ENCODE measurements at places on chromosomes 1 and 21. TPM values are rescaled to one million over a fixed set of nuclear protein-coding genes. Genes with fewer than 3 reads are reported as not detected.

DNA sequence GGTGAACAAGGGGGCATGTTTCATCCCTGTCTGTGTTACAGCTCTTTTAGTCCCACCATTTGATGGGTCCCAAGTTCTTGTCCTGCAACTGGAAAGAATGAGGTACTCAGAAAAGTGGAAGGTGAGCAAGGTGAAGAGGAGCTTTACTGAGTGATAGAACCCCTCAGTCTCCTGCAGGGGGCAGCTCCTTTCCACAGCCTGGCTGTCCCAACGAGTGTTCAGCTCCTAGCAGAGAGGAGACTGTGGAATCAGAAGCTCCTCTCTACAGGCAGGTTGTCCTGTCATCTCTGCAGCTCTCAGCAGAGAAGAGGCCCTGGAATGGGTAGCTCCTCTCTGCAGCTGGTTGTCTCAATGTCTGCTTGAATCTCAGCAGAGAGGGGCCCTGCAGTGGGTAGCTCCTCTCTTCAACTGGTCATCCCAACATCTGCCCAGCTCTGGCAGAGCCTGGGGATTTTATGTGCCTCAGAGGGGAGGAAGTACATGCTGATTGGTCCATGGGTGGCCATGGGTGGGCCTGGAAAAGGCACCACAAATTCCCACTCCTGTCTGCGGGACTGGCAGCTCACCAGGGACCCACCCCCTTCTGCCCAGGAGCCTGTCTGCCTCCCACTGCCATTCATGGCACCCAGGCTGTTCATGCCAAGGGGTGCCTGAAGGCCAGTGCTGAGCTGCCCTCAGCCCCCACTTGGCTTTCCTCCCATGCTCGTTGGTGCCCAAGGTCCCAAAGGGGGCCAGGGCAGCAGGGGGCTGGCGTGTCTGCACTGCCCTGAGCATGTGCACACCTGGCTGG lies 25.7 kb downstream of the LDLRAD1 start:
- no peaks in the 10 kb centered on the region for H3K36me3 ChIP-seq
- no peak overlapping the region for H3K27ac ChIP-seq
- H3K4me3 ChIP-seq, result no peak overlapping the region

- no peaks in the 10 kb centered on the region for H3K27me3 ChIP-seq
- H3K27ac ChIP-seq, result no peak overlapping the region
- H3K4me3 ChIP-seq, result no peak overlapping the region
- no peak for DNase-seq
- no peaks in the 10 kb centered on the region for H3K36me3 ChIP-seq
These were observed 70.6 kb upstream of the ZBTB18 start for GRCh38 chr1:243980471-243980870.

GRCh38 chr1:209809611-209810010 lies 3.7 kb upstream of the IRF6 start:
- no peak overlapping the region for H3K27ac ChIP-seq
- no peaks in the 10 kb centered on the region for H3K36me3 ChIP-seq
- DNase-seq, result no peak
- no peaks in the 10 kb centered on the region for H3K4me1 ChIP-seq
- no peak overlapping the region for H3K4me3 ChIP-seq

DNA sequence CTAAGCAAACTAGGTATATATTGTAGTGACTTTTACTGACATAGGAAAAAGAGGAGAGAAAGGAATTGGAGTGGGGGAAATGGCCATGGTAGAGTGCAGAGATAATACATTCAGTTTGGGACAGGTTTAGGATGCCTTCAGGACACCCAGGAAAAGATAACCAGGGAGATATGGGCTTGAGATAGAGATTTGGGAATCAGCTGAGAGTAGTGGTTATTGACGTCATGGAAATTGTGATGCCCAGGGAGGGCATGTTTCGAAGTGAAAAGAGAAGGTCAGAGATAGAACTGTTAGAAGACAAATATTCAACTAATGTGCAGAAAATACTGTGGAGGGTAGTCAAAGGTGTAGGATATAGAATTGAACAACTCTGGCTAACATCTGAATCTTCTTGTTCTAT lies 40.6 kb downstream of the CAMSAP2 start:
- H3K27me3 ChIP-seq, result no peaks in the 10 kb centered on the region
- H3K36me3 ChIP-seq, result no peaks in the 10 kb centered on the region
- H3K4me3 ChIP-seq, result no peak overlapping the region
- DNase-seq, result no peak
- no peak overlapping the region for H3K27ac ChIP-seq

DNA sequence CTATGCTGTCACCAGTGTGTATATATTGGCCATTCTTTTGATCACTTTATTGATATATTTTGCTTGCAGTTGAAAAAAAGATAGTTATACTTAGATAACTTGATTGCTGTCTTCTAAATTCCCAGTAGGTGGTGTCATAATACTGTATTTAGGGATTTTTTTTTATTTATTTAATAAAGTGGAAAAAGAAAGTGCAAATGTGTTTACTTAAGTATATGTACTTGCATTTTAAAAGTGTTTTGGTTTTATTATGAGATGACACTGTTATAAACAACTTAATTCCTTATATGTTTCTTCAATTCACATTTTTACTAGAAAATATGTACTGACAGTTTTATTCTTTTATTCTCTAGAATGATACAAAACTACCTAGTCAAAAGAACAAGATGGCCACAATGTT lies 164.8 kb downstream of the USP25 start:
- no peak overlapping the region for H3K4me3 ChIP-seq
- H3K27me3 ChIP-seq, result no peaks in the 10 kb centered on the region
- no peak for DNase-seq
- H3K36me3 ChIP-seq, result no peaks in the 10 kb centered on the region

LCE2A gene
- total RNA-seq, result not detected

RABGGTB gene
- total RNA-seq, result 88.3 TPM

CNR2 gene
- 0.41 TPM for total RNA-seq

TMEM82 gene
- not detected for total RNA-seq

RCAN3 gene
- 7.3 TPM for total RNA-seq

RAP1GAP gene
- 0.92 TPM for total RNA-seq

LCE2C gene
- total RNA-seq, result not detected
